ENCODE measurements at places on chromosomes 4 and X.

GRCh38 chrX:72365126-72365525 is 59.4 kb upstream of the CITED1 start:
- DNase-seq: no peak

GRCh38 chr4:1778642-1779392 is 14.3 kb upstream of the FGFR3 start:
- DNase-seq: no peak

GRCh38 chrX:78957768-78958130 is 12.6 kb downstream of the P2RY10 start:
- DNase-seq: no peak

- DNase-seq: no peak
Measured at GRCh38 chr4:142512161-142512560, 333.9 kb downstream of the INPP4B start.

- no peak for DNase-seq
Measured at GRCh38 chr4:55528491-55528890, 18.2 kb downstream of the CLOCK start.
